ENCODE measurements at places on chromosomes 3 and 15. TPM values are rescaled to one million over a fixed set of nuclear protein-coding genes. Genes with fewer than 3 reads are reported as not detected.

DNA sequence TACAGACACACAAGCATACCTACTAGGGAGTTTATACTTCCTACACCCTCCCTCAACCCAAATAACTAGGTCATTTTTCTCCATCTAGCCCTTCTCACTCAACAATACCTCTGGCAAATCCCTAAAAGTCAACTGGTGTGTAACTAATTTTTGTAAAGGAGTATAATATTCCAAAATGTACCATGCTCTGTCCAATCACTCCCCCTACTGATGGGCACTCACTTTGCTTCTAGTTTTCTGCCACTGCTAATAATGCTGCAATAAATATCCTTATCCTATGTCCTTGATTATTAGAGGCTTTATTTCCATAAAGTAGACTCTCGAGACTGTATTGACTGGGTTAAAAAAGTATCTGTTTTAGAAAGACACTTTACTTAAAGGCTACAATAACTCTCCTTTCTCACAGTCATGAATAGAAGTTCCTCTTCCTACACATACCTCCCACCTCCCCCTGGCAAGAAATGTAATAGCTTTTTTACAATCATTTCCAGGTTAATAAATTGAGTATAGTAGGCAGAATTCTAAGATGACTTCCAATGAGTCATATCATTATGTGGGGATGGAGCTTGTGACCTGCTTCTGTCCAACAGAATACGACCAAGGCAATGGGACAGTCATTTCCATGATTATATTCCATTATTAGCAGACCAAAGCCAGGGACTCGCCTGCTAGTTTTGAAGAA is 30.0 kb downstream of the SHQ1 start:
- no peak overlapping the region for H3K27ac ChIP-seq
- peaks cover 17% of the 10 kb centered on the region for H3K4me1 ChIP-seq
- peak; percentile 30 for DNase-seq
- no peaks in the 10 kb centered on the region for H3K27me3 ChIP-seq

- no peak overlapping the region for H3K27ac ChIP-seq
- peaks cover 23% of the 10 kb centered on the region for H3K4me1 ChIP-seq
- DNase-seq: no peak
- H3K4me3 ChIP-seq: no peak overlapping the region
- no peaks in the 10 kb centered on the region for H3K27me3 ChIP-seq
These were observed 18.5 kb downstream of the RYK start for GRCh38 chr3:134232151-134232550.

- DNase-seq: no peak
- no peak overlapping the region for H3K4me3 ChIP-seq
- no peaks in the 10 kb centered on the region for H3K27me3 ChIP-seq
- H3K4me1 ChIP-seq: no peaks in the 10 kb centered on the region
These were observed 18.5 kb downstream of the SERPINI1 start for GRCh38 chr3:167754049-167754448.

- no peak overlapping the region for H3K27ac ChIP-seq
- no peak for DNase-seq
- H3K36me3 ChIP-seq: no peaks in the 10 kb centered on the region
- H3K4me1 ChIP-seq: peaks cover 4% of the 10 kb centered on the region
- H3K27me3 ChIP-seq: no peaks in the 10 kb centered on the region
These were observed 20.6 kb downstream of the ABTB1 start for GRCh38 chr3:127693336-127693843.

The TMEM207 gene
- total RNA-seq: not detected
